ENCODE measurements at places on chromosomes 6 and 20. TPM values are rescaled to one million over a fixed set of nuclear protein-coding genes. Genes with fewer than 3 reads are reported as not detected.
A peak's percentile ranks its signal among the peaks of the same experiment; 100 is the strongest.

The DDRGK1 gene
- 27.0 TPM for polyA plus RNA-seq

The CCN5 gene
- polyA plus RNA-seq, result 0.22 TPM

The SLC12A5 gene
- not detected for polyA plus RNA-seq

The CLPSL2 gene
- polyA plus RNA-seq, result not detected

DNA sequence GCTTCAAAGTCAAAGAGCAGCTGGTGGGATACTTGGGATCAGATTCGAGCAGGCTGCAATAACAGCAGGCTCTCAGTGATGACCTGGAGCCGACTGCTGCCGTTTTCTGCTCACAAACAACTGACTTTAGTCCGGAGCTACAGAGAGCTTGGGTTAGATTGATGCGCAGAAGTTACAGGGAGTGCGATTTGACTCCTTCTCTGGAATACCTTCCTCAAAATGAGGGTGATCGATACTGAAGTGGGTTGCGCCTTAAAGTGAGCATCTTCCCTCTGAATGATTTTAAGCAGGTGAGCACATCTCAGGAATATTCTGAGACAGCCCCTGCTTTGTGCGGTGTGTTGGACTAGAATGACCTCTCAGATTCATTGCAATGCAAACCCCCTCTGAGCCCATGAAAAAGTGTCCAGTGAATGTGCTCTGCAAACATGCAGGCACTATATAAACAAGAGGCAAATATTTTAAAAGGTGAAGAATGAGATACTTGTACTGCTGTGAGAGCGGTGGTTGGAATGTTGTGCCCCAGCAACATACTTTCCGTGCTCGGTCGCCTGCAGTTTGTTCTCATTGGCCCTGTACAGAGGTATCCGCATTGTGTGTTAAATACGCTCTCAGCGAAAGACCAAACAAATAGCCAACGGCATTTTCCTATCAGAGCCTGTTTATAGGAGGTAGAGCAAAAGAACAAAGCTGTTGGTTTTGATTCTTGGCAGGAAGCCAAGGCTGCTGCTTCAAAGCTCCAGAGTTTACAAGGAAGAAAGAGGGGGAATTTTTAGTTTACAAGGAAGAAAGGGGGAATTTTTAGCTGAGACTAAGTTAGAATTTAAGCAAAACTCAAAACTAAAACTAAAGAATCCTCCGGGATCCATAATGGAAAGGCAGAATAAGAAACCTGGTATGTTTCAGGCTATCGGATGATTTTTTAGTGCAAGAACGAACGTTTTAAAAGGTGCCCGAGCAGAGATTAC, 67.7 kb downstream of the PHACTR2 start:
- peak; percentile 64 for DNase-seq

DNA sequence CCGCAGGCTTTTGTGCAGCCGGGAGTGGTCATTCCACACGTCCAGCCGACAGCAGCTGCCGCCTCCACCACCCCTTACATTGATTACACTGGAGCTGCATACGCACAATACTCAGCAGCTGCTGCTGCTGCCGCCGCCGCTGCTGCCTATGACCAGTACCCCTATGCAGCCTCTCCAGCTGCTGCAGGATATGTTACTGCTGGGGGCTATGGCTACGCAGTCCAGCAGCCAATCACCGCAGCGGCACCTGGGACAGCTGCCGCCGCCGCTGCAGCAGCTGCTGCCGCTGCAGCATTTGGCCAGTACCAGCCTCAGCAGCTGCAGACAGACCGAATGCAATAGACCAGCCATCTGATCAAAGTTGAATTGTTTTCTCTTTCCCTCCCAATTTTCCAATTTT, 10.6 kb downstream of the RBM24 start:
- no peak for DNase-seq

DNA sequence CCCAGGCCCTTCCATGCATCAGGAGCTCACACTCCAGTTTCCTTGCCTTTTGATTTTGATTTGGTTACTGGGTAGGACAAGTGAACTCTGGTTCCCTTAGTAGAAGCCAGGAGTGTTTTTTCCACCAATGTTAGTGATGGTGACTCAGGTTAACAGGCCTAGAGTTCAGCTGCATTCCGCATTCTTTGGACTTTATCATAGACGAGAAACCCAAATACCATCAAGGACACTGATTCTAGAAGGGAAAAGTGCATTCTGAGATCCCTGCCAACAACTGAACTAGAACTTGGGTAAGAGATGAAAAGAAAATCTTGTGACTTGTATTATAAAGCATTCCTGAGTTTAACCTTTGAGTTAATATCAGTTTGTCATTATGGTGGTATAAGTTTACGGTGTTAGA, 8.9 kb downstream of the GSS start:
- DNase-seq, result no peak

- DNase-seq, result no peak
Observed at GRCh38 chr6:79600812-79601609, 30.1 kb upstream of the SH3BGRL2 start.

- DNase-seq, result no peak
Observed at GRCh38 chr6:152295920-152296319, 341.2 kb downstream of the SYNE1 start.

DNA sequence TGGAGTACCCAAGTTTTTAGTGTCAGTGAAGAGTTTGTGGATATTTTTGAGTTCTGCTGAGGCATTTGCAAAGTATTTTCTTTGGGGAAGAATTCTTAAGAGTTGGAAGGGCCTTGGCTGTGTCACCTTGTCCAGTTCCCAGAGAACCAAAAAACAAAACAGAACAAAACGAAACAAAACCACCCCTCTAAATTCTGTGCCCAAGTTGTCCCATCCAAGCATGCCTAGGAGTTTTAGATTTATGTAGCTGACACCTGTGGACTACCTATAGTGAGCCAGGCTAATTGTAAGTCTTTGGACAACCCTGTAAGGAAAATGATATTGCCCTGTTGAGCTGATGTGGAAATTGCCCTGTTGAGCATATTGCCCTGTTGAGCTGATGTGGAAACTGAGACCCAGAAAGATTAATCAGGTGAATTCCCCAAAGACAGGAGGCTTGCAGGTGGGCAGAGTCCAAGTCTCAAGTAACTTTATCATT, 1.0 kb upstream of the ECI2 start:
- DNase-seq, result no peak

DNA sequence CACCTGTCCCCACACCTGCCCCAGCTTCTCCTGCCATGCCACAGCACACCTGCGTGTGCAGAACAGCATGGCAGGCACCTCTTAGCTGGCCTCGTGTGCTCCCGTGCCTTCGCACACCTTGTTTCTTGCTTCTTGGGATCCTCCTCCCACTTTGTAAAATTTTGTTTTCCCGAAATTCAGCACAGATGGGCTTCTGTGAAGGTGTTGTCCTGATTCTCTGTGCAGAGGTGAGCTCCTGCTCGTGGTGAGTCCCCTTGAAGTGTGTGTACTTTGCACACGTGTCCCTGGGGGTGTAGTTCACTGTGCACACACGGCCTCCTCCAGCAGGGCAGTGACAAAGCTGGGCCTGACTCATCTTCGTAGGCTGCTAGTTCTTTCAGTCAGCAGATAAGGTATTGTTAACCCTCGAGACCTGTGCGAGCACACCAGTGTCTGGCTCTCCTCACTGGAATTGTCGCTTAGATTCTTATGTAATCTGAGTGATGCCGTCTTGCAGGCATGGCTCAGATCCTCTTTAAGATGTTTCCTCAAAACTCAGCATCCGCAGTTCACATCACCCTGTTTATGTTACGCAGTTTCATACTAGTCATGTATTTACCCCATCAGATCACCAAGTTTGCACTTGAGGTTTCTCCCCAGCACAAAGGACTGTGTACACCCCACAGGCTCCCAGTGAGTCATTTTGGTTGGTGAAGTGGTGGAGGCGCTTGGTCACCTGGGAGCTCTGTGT, 77.7 kb downstream of the CDYL start:
- DNase-seq, result no peak

DNA sequence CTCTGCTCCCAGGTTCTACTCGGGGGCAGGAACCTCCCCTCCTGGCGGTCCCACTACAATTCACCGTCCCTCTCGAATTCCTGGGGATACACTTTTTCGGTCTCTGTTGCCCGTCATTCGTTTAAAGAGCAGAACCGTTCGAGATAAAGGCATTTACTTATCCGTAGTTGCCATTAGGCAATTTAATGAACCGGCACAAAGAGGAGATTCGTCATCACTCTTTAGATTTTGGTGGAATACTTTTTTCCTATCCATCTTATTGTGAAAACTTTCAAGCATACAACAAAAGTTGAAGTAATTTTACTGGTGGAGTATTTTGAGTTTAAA, 1.2 kb upstream of the CD24 start:
- DNase-seq, result no peak

DNA sequence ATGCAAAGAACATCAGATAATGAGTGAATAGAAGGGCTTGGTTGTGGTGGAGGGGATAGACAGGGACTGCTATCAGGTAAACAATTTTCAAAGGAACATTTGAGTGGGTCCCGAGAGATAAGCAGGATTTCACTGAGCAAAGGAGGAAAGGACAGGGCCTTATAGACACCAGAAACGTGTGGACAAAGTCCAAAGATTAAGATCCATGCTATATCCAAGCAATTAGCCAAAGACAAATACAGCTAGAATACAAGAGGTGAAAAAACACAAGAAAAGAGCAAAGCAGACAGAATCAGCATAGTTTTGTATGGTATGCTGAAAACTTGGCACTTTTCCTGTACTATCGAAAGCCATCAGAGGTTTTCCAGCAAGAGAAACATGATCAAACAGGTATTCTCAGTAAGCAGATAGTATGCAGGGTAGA, 59.8 kb downstream of the CDK19 start:
- no peak for DNase-seq

GRCh38 chr6:43045371-43045930, 8.2 kb downstream of the CUL7 start:
- DNase-seq, result no peak

GRCh38 chr6:129525055-129525454, 184.9 kb downstream of the ARHGAP18 start:
- DNase-seq, result no peak

Measured in muscle of arm (tissue), 14 donors.